ENCODE measurements at places on chromosomes 1 and 21. TPM values are rescaled to one million over a fixed set of nuclear protein-coding genes. Genes with fewer than 3 reads are reported as not detected.

Gene REN
- total RNA-seq: not detected

Gene TRIM63
- total RNA-seq: 0.19 TPM

Gene KPRP
- total RNA-seq: not detected

Gene OLIG2
- not detected for total RNA-seq

- peaks cover 10% of the 10 kb centered on the region for H3K27me3 ChIP-seq
- H3K4me3 ChIP-seq: no peak overlapping the region
- H3K4me1 ChIP-seq: no peaks in the 10 kb centered on the region
- no peaks in the 10 kb centered on the region for H3K36me3 ChIP-seq
Observed at GRCh38 chr1:209406168-209406567, 177.3 kb upstream of the CAMK1G start.

- no peaks in the 10 kb centered on the region for H3K36me3 ChIP-seq
- no peak overlapping the region for H3K27ac ChIP-seq
- DNase-seq: no peak
- H3K4me3 ChIP-seq: no peak overlapping the region
- H3K27me3 ChIP-seq: peaks cover 28% of the 10 kb centered on the region
- H3K4me1 ChIP-seq: no peaks in the 10 kb centered on the region
Observed at GRCh38 chr1:112381324-112382076, 14.5 kb upstream of the CTTNBP2NL start.

DNA sequence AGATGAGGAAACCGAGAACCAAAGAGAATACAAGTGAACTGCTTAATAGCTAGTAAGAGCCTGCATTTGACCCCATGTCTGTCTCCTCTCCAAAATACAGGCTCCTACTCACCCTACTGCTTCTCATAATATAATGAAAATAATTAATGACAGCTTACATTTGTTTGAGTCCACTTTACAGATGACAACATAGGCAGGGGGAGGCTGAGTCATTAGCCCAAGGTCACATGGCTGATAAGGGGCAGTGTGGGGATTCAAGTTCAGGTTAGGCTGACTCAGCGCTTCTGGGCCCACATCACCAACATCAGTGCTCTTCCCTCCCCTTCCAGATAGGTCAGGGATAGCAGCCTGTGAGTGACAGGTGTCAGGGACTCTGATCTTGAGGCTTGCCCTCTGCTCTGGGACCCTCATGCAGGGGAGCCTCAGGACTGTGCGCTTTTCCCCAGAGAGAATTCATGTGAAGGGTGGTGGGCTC lies 16.2 kb downstream of the AZIN2 start:
- no peaks in the 10 kb centered on the region for H3K27me3 ChIP-seq
- DNase-seq: peak; percentile 26
- H3K4me1 ChIP-seq: peaks cover 32% of the 10 kb centered on the region
- H3K4me3 ChIP-seq: no peak overlapping the region

DNA sequence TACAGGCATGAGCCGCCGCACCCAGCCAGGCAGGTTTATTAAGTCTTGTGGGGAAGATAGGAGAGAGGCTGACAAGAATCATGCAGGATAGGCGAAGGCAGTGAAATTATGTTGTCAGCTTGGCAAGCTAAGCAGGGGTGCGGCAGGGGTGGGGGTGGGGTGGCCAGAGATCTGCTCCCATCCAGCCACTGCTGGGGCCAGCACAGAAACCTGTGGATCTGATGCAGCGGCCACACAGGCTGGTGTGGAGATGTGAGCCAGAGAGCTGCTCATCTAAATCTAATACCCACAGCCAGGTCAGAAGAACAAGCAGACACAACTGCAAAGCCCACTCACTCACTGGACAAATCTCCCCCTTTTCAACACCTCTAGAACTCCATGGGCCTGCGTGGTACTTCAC lies 68.7 kb downstream of the KCTD3 start:
- H3K36me3 ChIP-seq: no peaks in the 10 kb centered on the region
- no peak for DNase-seq
- no peak overlapping the region for H3K4me3 ChIP-seq
- no peak overlapping the region for H3K27ac ChIP-seq

GRCh38 chr21:40766381-40766780 lies 80.6 kb downstream of the DSCAM start:
- no peak overlapping the region for H3K27ac ChIP-seq
- no peaks in the 10 kb centered on the region for H3K4me1 ChIP-seq
- no peak for DNase-seq
- no peak overlapping the region for H3K4me3 ChIP-seq
- H3K27me3 ChIP-seq: no peaks in the 10 kb centered on the region
- no peaks in the 10 kb centered on the region for H3K36me3 ChIP-seq

All from activated CD4-positive, alpha-beta memory T cell treated with anti-CD3 and anti-CD28 coated beads for 36 hours (primary cell).